Left colon (tissue), 2 donors: ENCODE measurements at places on chromosomes 3 and 15.

DNA sequence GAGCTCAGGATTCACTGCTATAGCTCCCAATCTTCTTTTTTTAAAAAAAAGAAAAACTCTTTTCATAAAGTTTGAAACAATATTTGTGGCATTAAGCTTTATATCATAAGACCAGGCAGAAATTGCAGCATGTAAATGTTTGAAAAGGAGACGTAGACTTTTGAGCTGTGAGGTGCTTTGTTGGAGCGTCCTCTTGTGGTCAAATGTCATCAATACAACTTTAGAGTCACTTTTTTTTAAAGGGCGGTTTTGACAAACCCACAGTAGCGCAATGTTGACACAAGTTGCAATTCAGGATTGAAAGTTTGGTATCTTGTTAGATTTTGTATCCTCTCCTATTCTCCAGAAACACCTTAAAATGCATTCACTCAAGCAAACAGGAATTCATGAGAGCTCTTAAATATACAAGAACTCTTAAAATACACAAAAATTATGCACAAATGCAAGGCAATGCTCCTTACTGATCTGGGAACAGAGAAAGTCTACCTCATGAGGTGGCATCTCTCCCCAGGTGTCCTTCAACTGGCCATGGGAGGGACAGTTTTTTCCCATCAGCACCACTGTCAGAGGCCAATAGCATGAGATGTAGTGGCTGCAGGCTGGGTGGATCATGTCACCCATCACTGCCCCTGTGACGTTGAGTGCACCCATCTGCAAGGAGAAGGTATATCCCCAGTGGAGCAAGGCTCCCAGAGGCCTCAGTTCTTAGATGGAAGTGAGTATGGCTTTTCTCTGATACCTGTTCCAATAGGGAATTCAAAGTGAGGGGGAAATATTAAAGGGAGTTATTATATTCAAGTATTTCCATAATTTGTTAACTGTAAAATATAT is 70.7 kb downstream of the ANXA2 start:
- no peak for DNase-seq

DNA sequence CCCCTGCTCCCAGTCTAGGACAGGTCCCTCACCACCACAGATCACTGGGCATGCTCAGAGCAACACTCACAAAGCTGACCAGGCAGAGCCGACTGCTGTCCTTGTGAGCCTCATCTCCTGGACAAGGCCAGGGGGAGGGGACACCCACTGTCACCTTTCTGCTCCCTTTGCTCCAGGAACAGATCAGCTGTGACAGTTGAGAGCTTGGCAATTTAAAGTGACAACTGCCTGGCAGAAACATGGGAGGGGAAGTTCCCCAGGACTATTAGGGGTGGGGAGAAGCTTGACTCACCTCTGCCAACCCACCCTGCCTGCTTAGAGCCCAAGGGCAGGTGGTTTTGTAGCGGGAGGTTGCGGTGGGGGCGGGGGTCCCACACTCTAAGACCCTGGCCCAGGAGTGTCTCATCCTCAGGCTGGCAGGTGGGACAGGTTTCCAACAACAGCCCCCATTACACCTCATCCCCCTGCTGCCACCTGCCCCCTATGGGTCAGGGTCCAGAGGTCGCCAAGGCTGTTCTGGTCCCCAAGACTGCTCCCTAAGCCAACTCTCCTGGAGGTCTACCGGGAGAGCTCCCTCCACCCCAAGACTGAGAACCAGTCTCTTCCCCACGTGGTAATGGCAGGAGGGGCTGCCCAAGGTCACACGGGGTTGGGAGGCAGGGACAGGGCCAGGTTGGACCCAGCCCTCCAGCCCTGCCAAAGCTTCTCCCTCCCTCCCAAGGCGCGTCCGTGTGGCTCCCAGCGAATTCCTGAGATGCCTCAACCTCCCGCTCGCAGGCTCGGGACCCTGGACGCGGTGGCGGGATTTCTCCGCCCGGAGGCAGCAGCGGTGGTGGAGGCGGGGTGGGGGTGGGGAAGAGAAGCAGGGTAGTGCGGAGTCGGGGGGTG is 80.4 kb downstream of the IQSEC1 start:
- no peak for DNase-seq

DNA sequence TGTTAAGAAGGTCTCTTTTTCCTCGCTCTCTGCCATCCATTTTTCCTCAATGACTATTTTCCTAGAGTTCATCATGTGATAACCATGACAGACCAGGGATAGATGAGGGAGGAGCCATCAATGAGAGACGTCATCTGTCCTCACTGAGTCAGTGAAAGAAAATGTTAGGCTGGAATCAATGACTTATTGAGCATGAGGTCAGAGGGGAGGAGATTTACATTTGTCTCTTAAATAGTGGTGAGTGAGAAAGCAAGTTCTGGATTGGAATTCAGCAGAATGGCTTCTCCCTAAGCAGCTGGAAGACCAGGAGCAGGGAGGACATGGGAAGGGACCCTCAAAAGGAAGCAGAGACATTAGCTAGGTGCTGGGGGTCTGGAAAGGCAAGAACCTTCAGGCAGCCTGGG is 28.2 kb upstream of the USP3 start:
- no peak for DNase-seq

DNA sequence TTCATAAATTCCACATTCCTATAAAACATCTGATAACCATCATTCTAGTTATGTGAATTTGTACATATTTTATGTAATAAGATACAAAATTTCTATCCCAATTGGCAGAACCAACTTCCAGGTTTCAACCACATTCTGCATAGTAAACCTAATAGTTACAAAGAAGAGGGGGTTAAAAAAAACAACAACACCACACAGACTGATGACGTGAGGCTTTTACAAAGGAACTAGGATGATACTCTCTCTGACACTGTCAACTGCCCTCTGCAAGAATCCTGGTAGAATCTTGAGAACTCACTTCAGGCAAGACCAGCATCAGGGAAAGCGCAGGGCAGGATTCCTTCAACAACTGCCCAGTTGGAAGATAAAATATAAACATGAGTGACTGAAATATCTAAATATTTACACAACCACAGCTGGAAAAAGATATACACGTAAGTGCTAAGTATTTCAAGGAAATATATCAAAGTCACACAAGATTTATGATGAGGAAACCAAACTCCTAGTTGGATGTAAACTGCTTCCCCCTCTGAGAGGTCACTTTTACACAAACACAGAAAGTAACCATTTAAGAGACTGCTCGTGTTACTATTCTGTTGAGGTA is 816.4 kb downstream of the ROBO1 start:
- DNase-seq = no peak

GRCh38 chr3:42550250-42550649 is 31.5 kb downstream of the SEC22C start:
- DNase-seq = no peak

DNA sequence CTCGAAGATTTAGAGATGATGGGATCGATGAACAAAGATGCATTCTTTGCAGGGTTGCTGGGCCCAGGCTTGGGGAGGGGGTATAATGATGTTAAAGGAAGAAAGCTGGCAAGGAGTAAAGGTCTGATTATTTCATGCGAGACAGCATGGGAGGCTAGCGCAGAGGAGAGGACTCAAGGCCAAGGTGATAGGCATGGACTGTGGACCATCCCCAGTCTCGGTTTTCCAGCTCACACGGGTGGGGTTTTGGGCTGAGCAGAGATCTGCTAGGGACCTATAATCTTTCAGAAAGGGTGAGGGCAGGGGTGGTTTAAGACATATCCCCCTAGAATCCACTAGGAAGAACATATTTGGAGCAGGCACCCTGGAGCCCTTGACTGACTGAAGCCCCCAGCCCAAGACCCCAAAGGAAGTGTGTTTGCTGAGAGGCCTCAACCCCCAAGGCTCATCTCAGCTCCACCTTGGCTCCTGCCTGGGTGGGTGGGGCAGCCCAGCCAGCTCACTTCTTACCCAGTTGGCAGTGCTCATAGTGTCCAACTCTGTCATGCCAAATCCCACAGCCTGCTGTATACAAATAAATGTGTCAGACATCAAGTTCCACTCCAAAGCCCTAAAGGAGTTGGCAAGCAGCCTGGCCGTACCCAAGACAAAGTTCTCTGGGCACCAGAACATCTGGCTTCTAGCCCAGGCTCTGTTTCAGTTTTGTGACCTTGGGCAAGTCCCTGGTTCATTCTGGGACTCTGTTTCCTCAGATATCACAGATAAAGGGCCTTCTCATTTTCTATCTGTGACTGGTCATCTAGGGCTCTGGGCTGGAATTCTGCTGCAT is 17.9 kb downstream of the ACSBG1 start:
- peak; percentile 97 for DNase-seq

- DNase-seq = no peak
Measured at GRCh38 chr15:51448622-51449399, 107.4 kb downstream of the GLDN start.

GRCh38 chr3:177287231-177287630 is 89.9 kb upstream of the TBL1XR1 start:
- no peak for DNase-seq

GRCh38 chr15:59280855-59281254 is 74.2 kb downstream of the LDHAL6B start:
- no peak for DNase-seq

- no peak for DNase-seq
Measured at GRCh38 chr15:65368302-65369211, 9.2 kb downstream of the IGDCC3 start.

DNA sequence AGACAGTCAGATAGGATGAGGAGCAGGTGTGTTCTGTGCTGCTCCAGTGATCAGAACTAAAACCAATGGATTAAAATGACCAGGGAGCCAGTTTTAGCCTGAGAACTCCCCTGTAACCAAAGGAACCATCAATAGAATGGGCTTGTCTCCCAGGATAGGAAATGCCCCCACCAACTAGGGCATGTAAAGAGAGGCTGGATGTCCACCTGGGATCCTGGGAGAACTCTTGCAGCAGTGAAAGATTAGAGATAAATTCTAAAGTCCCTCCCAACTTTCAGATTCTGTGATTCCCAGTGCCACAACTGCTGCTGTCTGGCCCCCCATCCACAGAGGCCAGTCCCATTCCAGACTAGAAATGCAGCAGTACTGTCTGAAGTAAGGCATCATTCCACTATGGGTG is 33.8 kb downstream of the HDC start:
- no peak for DNase-seq

DNA sequence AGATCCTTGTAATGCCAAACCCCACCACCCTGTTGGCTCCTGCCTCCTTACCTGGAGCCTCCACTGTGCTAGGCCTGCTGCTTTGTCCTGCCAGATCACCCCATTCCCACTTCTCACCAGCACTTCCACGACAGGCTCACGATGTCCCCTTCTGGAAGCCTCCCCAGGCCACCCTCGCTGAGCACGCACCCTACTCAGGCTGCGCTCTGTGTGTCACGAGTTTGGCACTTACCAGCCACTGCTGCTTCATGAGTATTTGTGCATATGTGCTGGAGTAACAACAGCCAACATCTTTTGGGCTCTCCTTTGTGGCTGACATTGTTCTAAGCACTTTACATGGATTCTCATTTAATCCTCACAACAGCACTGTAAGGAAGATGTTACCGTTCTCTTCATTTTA is 58.1 kb downstream of the PDIA5 start:
- no peak for DNase-seq

DNA sequence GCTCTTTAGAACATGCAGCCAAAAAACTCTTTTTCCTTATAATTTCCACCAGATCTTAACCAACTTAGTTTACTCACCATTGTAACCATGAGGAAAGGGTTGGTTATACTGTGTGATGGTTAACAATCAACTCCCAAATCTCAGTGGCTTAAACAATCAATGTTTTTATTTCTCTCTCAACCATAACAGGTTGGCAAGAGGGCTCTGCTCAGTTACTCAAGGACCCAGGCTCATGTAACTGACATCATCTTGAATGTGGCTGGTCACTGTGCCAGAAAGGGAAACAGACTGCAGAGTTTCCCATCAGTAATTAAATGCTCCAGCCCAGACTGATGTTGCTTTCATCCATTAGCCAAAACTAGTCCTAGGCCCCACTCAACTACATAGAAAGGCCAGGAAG is 69.0 kb downstream of the ANKRD28 start:
- no peak for DNase-seq

- no peak for DNase-seq
Measured at GRCh38 chr3:57917601-57918000, 90.6 kb upstream of the FLNB start.

GRCh38 chr3:138691351-138691750 is 82.8 kb downstream of the FAIM start:
- no peak for DNase-seq

- DNase-seq = no peak
Measured at GRCh38 chr3:65960087-65960486, 78.6 kb downstream of the MAGI1 start.

DNA sequence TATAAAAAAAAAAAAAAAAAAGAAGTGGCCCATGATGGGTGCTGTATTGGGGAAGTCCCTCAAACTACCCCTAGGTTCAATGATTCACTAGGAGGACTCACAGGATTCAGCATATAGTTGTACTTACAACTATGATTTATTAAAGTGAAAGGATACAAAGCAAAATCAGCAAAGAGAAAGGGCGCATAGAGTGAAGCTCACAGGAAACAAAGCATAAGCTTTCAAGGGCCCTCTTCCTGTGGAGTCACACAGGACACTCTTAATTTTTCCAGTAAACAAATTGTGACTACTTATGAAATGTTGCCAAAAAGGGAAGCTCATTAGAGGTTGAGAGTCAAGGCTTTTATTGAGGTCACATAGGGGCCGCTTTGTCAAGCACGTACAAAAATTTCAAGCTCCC is 153.7 kb upstream of the GAP43 start:
- DNase-seq = no peak

DNA sequence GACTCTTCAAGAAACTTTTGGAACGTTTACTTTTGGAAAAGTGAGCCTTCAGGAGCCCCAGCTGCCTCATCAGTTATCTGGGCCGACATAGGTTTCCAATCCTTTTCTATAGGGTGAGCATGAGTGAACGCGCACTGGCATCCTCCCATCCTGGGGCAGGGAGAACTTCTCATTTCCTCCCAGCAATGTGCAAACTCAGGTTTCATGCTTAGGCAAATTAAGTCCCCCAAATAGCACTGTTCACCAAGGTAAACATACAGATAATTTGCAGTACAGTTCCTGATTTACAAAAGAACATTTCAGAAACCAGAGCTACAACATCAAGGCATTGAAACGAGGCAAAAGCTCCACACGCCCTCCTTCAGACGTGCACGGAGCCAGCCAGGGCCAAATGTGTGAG is 333.5 kb upstream of the NR2E3 start:
- DNase-seq = no peak

DNA sequence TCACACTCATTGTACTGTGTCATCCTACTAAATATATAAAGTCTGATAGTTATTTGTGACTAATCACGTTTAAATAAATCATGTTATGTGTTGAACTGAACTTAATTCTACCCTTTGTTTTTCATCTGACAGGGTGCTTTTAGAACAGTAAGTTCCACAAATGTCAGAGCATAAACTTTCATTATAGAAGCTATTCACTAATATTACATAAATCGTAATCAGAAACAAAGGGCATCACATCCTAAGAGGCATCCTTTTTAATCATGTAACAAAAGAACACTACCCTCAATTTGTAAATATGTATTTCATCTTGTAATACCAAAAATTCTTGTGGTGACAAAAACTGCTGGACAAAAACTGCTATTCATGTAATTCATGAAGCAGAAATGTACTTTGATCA is 50.8 kb downstream of the KCNH8 start:
- DNase-seq = no peak

DNA sequence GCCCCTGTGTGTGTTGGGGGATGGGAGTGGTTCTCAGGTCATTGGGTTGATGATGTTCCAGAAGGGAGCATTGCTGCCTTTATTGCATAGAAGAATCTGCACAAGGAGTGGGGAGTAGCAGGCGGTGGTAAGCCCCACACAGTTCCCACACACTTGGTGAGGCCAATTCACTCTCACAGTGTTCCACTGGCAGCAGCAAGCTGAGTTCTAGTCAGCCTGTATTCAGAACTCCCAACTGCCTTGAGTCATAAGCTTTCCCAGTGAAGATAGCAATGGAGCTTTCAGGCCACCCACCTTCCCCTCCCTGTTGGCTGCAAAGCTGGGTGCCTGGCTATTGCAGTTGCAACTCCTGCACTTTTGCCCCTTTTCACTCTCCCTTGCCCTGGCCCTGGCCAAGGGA is 181.1 kb upstream of the RBMS3 start:
- DNase-seq = no peak
